ENCODE measurements at places on chromosomes 1 and 21.
A peak's percentile ranks its signal among the peaks of the same experiment; 100 is the strongest.

DNA sequence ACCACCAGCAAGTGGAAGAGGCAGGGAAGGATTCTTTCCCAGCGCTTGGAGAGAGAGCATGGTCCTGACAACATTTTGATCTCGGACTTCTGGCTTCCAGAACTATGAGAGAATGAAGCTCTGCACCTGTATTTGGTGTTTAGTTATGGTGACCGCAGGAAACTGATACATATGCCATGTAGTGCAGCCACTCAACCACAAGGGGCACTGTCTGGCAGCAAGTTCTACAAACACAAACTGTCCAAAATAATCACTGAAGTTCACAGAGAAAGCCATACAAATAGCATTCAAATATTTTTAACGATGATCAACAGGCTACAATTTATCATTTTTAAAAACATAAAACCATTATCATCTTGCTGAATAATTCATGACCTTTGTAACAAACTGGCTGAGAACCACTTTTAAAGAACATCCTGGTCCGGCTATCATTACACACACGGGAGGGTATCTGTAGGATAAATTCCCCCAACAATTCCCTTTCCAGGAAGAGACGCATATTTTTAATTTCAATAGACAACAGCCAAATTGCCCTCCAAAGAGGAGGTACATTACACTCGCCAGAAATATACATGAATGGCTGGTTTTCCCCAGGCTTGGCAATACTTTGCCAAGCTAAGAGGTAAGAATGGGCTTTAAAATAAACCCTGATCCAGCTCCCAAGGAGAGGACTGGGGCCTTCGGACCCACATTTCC is 9.2 kb upstream of the CBR3 start:
- peak; percentile 57 for DNase-seq

GRCh38 chr21:42781150-42781970 is 98.0 kb downstream of the WDR4 start:
- DNase-seq, result peak; percentile 15

DNA sequence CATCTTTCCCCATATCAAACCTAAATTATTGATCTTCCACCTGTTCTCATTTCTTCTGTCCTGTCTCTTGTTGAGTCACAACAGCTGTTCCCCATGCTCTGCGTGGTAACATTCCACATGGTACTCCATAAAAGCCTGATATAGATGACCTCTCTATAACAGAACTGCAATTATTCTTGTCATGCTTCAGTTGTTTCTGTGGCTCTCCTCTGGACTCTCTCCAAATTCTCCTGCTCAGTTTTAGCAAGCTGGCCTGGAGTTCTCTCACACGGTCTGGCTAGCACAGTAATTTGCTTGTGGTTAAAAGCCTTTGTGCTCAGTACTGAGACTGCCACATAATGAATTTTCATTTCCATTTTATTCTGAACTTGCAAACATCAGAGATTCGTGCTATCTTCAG is 10.6 kb upstream of the LRRC39 start:
- DNase-seq, result peak; percentile 97

GRCh38 chr1:54121482-54122134 is 31.2 kb downstream of the CDCP2 start:
- DNase-seq, result peak; percentile 80

DNA sequence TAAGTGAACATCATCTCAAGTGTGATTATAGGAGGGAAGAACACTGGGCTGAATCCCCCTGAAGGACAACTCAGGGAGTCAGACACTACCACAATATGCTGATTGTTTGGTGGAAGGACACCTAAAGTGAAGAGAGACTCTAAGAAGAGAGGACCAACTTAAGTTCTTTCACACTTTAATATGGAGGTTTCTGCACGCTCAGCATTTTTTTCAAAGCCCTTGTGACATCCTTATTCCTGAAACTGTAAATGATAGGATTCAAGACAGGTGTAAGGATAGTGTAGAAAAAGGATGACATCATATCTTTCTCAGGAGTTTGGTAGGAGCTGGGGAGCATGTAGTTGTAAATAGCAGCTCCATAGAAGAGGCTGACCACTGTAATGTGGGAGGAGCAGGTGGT is 4.8 kb downstream of the OR2T10 start:
- no peak for DNase-seq

- no peak for DNase-seq
Measured at GRCh38 chr1:30290581-30290980, 432.8 kb downstream of the MATN1 start.

DNA sequence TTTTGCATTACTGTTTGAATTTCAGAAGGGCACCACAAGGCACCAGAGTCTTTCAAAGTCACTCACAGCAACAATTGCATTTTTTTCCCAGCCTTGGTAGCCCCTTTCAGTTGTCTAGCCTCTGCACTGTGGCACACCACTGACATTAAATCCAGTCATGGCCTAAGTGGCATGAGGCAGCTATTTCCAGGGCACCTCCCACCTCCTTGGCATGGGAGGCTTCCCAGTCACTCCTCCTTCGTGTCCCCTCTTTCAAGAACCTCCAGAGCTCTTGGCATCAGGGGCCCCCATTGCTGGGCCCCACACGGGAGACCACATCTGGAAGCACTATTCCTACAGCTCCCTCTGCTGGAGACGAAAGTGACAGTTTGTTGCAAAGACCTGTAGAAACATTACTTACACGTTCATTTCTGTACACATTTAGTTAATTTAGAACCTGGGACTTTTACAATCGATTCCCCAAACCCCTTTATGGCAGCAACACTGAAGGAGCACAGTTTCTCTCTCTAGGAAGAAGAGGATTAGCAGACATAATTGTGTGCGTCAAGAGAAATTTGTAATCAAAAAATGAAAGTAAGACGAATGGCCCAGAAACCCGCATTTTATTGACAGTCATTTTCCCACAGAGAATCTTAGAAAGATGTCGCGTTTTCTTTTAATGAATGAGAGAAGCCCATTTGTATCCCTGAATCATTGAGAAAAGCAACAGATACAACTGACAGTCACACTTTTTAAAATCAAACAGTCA is 5.7 kb upstream of the CHD5 start:
- peak; percentile 45 for DNase-seq

- DNase-seq, result peak; percentile 76
Measured at GRCh38 chr1:46549697-46550681, 1.5 kb downstream of the KNCN start.

DNA sequence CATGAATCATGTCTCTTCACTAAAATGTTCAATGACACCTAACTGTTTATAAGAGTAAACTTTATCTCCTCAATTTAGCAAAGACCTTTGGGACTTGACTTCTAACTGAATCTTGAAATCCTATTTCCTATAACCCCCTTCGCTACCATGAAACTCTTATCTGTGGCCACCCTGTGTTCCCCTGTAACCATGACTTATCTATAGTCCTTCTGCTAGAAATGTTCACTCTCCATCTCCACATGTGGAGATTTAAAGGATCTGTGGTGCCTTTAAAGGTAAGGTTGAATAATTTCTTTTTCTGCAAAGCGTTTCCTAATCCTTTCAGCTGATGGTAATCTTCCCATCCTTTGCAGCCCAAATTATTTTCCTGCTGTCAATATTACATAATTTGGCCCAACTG is 436.3 kb upstream of the RUNX1 start:
- DNase-seq, result no peak

- no peak for DNase-seq
Measured at GRCh38 chr1:245276445-245276844, 121.7 kb downstream of the KIF26B start.

DNA sequence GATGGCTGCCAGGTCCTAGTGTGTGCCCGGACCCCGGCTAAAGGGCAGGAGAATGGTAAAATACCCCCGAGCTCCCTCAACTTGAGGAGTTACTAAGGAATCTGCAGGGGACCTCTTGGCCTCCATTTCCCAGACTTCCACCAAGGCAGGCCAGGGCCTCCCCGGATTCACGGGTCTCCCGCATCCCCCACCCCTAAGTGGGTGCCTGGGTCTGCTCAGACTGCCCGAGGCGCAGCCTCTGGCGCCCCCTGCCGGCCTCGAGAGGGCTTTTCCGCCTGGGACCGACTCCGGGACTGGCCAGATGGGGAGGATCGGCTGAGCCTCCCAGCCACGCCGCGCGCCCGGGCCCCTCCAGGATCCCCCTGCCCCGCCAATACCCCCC is 1.7 kb downstream of the PLEKHG5 start:
- peak; percentile 67 for DNase-seq

DNA sequence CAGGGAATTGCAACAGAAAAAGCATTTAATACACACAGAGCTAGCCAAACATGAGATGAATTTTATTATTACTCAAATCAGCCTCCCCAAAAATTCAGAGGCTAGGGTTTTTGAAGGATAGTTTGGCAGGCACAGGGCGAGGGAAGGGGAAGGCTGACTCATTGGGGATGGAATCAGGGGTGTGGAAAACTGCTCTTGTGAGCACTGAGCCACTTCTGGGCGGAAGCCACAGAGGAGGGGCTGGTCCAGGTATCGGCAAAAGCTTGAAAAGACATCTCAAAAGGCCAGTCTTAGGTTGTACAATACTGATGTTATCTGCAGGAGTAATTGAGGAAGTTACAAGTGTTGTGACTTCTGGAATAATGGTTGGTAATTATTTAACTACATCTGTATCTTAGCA is 109.4 kb downstream of the TLR5 start:
- no peak for DNase-seq

- DNase-seq, result no peak
Measured at GRCh38 chr21:45434645-45435217, 29.8 kb downstream of the COL18A1 start.

GRCh38 chr1:37752583-37753471 is 12.1 kb downstream of the EPHA10 start:
- DNase-seq, result no peak

DNA sequence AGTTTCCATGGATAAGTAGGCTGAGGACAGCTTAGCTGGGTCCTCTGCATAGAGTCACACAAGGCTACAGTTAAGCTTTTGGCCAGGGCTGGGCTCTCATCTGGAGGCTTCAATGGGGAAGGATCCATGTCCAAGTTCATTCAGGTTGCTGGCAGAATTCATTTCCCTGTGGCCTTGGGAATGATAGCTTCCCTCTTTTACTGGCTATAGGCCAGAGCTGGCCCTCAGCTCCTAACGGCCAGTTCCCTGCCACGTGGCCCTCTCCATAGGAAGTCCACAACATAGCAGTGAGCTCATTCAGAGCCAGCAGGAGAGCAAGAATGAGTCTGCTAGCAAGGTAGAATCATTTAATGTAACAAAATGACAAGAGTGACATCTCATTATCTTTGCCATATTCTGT is 15.1 kb upstream of the PODN start:
- peak; percentile 87 for DNase-seq

GRCh38 chr1:44645476-44646244 is 28.6 kb downstream of the TMEM53 start:
- DNase-seq, result no peak

DNA sequence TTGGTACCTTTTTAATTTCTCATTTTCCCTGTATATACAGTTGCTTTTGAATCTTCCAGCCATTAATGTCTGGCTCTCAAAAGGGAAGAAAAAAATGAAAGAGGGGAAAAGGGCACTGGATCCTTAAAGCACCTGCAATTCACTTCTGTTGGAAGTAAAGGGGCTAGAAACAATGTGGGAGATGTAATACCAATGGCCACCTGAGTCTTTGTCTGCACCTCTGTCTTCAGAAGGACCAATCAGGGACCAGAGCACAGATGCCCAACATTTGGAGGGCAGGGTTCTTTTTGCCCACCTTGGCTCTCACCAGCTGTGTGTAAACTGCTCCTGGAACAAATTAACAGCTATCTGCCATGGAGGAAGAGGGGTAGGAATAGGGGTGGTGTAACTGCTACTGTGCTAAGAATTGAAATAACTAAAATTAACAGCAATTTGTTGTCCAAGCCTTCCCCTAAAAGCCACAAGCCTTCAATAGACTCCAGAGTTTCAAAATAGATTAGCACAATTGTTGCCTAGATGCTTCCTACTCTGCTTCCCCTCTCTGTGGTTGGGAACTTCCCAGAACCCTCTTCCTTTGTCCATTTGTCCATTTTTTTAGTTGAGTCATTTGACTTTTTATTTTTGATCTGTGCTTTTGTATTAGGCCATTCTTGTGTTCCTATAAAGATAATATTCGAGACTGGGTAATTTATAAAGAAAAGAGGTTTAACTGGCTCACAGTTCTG is 11.5 kb upstream of the LRRC8B start:
- DNase-seq, result no peak

- DNase-seq, result peak; percentile 42
Measured at GRCh38 chr1:70666381-70667140, 255.5 kb downstream of the CTH start.

DNA sequence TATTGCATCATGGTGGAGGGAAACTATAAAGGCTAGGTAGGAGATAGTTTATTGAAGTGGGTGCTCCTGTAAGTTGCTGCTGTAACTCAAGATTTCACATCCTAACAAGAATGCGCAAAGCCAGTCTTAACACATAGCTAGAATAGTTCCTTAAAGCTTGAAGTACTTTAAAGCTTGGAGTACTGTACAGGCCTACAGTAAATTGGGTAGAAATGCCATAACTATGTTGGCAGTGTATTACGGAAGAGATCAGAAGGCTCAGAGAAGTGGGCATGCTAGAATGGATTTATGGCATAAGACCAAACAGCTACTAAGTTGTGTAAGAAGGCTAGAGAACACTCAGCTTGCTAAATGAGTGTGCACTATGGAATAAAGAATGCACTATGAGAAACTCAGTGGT is 44.5 kb downstream of the DMRTA2 start:
- no peak for DNase-seq

DNA sequence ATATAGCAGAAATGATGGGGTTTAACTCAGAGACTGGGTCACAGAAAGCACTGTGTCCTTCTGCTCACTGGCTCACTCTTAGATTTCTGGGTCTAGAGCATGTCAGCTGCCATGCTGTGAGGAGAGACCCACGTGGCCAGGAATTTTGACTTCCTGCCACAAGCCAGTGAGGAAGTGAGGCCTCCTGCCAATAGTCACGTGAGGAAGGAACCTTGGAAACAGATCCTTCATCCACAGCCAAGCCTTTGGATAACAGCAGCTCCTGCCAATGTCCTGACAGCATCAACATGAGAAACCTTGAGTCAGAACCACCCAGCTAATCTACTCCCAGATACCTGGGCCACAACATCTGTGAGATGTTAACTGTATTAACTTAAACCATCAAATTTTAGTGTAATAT is 114.5 kb upstream of the PLPPR5 start:
- DNase-seq, result peak; percentile 3

DNA sequence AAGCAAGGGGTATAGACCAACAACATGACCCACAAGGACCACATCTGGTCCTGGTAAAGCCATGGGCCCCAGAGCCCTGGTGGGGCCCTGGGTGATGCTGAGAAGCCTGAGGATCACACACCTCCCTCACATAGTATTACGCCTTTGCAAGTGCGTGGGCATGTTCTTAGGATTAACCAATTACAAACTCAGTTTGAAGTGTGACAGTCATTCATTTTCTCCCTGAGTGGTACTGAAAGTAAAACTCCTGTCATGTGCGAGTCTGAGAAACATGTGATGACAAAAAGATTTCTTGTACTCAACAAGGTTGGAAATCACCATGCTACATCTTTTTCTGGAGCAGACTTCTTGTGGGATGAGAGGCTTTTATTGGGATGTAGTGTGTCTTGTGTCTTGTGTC is 315.3 kb upstream of the DUSP10 start:
- DNase-seq, result no peak

All from M059J (cell line).